Sigmoid colon (tissue), 7 donors: ENCODE measurements at places on chromosomes 4 and X. TPM values are rescaled to one million over a fixed set of nuclear protein-coding genes. Genes with fewer than 3 reads are reported as not detected.

GRCh38 chrX:121333942-121334341, 286.5 kb downstream of the GLUD2 start:
- no peak for DNase-seq

GRCh38 chr4:16682975-16683374, 215.5 kb downstream of the LDB2 start:
- DNase-seq: no peak

GRCh38 chr4:6898763-6899162, 10.9 kb upstream of the TBC1D14 start:
- DNase-seq: peak; percentile 4

DNA sequence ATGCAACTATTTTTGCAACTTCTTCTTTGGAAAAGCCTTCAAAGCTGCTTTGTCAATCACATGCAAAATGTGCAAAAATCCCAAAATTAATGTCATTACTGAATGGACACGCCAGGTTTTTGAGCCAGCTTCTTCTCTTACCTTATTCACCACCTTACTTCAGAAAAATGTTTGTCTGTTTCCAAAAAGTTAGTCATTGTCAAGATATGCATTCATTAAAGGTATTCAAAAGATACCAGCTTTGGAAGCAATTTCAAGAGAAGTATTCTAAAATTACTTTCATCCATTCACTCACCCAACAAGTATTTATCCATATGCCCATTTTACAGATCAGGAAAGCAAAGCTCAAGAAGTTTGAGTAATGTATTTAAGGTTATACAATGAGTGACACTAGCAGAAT, 2.3 kb upstream of the SEPSECS start:
- DNase-seq: no peak

- DNase-seq: no peak
Observed at GRCh38 chrX:4762196-4762595, 1048.7 kb upstream of the PRKX start.

- DNase-seq: no peak
Observed at GRCh38 chr4:151175233-151175632, 75.8 kb downstream of the RPS3A start.

- DNase-seq: no peak
Observed at GRCh38 chr4:8439168-8439567, 1.4 kb downstream of the ACOX3 start.

- DNase-seq: no peak
Observed at GRCh38 chrX:115017455-115017854, at the start of gene IL13RA2. Gene IL13RA2 (minus strand): TSS chrX:115017616. CDS start chrX:115017269, 347 bp downstream.

DNA sequence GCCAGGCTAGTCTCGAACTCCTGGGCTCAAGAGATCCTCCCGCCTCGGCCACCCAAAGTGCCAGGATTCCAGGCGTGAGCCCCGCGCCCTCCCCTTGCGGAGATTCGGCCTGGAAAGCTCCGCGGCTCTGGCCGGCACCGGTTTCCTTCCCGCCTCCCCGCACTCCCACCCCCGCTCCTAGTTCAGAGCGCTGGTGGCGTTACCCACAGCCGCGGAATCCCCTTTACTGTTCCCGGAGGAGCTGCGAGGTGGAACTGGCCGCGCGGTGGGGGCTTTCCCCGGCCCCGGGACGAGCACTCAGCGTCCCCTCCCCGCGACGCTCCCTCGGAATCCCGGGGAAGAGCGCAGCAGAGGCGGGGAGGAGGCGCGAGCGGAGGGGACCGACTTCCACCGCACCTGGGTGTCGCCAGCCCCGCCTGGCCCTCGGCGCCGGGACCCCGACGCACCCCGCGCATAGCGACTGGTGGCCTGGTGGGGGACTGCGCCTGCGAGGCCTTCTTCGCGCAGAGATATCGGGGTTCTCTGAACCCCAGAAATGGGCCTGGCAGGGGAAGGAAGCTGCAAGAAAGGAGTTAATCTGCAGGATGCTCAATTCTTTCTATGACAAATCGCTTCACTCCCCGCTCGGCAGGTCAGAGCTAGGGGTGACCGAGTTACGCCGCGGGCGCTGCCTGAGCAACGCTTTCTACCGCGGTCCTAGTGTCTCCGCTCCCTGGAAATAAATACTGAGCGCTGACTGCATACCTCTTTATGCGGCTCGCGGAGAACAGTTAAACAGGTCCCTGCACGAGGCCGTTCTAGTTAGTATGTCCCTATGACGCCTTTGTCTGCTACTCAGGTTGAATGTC, 14.6 kb upstream of the SLC25A4 start:
- no peak for DNase-seq

GRCh38 chr4:152640058-152640921, 39.5 kb downstream of the TMEM154 start:
- DNase-seq: no peak

DNA sequence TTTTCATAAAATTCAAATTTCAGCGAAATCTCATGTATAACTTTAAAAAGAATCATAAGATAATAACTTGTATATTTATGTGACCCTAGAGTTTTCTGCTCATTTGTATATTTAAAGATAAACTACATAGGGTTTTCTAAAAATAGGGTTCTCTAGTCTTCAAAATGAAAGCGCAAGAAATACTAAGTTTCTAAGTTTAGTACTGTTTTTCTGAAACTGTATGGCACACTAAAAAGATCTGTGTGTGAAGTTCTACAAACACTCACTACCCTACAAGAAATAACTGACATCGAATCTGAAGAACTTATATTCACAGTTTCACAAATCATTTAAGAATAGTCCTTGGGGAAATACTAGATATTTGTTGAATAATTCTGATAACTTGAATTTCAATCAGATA, 38.7 kb upstream of the NDST4 start:
- no peak for DNase-seq

DNA sequence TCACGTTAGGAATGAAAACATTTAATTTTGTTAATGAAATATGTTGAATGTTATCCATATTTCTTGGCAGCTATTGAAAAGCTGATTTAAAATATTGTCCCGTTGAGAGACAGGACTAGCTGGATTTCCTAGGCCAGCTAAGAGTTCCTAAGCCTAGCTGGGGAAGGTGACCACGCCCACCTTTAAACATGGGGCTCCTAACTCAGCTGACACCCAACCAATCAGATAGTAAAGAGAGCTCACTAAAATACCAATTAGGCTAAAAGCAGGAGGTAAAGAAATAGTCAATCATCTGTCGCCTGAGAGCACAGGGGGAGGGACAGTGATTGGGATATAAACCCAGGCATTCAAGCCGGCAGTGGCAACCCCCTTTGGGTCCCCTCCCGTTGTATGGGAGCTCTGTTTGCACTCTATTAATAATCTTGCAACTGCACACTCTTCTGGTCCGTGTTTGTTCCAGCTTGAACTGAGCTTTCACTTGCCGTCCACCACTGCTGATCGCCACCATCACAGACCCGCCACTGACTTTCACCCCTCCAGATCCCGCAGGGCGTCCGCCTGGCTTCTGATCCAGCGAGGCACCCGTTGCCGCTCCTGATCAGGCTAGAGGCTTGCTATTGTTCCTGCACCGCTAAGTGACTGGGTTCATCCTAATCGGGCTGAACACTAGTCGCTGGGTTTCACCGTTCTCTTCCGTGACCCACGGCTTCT, 308.9 kb downstream of the GLUD2 start:
- no peak for DNase-seq

DNA sequence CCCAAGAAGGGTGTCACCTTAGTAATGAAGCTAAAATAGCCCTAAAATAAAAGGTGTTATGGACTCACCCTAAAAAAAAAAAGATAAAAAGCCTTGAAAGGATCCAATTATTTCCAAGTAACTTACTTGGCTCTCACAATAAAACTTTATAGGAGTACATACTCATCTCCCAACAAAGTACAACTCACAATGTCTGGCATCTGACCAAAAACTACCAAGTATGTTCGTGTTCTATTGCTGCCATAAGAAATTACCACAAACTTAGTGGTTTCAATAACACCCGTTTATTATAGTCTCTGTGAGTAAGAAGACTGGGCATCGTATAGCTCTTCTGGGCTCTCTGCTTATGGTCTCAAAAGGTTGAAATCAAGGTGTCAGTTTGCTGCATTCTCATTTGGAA, 51.0 kb downstream of the BEX1 start:
- no peak for DNase-seq

GRCh38 chrX:30800901-30801300, 88.2 kb downstream of the TAB3 start:
- no peak for DNase-seq

DNA sequence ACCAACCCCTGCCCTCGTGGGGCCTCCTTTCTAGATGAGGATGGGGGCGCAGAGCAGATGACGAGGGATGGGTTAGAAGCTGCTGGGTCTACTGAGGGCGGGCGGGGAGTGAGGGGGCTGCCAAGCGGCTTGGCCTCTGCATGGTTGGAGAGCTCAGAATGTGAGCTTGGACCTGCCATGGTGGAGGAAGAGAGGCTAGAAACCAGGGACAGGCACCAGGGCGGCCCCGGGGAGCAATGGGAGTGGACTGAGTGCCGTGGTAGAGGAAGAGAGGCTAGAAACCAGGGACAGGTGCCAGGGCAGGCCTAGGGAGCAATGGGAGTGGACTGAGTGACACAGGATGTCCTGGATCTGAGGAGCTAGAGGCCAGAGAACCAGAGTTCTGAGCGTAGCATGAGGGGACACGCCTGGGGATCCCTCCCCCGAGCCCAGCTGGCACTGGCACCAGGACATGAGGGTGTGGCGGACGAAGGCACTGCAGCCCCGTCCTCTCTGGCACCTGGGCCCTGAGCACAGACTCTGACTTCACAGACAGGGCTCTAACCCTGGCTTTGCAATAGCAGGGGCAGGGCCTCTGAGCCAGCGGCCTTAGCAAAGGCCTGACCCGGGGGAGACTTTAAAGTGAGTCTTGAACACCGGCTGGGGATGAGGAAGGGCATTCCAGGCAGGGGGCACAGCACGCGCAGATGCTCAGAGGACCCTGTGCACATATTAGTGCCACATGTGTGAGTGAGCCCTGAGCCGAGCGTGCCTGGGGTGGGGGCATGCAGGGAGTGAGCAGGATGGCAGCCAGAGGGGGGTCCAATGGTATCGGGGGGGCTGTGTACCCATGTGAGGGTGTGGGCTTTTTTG, 214.0 kb upstream of the PSAPL1 start:
- peak; percentile 59 for DNase-seq

GRCh38 chr4:47624031-47624441, 139.0 kb downstream of the ATP10D start:
- no peak for DNase-seq

DNA sequence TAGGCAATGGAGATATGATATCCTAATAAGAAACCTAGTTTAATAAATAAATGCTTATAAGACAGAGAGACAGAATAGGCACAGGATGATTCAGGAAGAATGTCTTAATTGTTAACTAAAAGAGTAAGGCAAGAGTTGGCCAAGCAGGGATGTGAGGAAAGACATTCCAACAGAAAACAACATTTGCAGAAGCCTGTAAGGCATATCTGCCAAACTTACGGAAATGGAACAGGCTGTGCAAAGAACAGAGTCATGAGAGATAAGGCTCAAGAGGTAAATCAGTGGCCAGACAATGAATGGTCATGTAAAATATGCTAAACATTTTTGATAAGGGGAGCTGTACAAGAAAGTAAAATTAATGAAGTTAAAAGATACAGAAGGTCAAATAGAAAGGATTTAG, 134.9 kb downstream of the KCTD8 start:
- no peak for DNase-seq

GRCh38 chr4:2942037-2942531, 21.1 kb downstream of the NOP14 start:
- no peak for DNase-seq

- DNase-seq: peak; percentile 90
Observed at GRCh38 chr4:139556071-139556723, at the start of gene SETD7. Gene SETD7 (minus strand): TSS chr4:139556219. CDS start chr4:139556137, 82 bp downstream.

- no peak for DNase-seq
Observed at GRCh38 chr4:154612472-154613414, at the start of gene FGG. Gene FGG (minus strand): TSS chr4:154612656. CDS start chr4:154612609, 47 bp downstream.

DNA sequence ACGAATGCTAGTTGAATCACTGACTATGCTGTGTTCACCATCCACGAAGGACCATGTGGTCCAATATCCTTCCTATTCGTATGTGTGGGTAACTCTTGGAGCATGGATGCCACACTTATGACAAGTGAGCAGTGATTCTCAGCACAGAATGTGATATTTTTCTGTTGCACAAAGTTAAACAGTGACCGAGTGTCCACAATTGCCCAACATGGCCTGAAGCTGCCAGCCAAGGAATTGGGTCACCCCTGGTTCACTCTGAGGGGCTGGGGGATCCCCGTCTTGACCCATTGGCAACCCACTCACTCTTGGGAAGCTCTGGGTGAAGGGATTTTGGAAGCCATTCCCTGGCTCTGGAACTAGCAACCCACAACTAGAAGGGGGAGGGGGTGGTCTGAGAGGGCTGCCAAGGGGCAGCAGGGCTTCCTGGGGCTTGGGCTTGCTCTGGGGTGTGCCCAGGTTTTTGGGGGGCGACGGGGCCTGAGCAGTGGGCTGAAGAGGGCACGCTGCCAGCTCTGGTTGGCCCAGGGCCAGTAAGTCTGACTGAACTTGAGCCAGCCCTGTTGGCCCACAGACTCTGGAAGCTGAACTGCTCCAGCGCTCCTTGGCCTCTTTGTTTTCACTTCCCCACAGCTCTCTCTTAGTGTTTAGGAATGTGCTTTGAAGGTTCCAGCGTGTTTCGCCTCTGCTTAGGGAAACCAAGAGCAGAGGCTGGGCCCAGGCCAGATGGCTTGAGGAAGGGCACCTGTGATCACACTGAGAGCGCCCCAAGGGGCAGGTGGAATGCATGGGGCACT, 43.1 kb upstream of the BCOR start:
- DNase-seq: peak; percentile 72

DNA sequence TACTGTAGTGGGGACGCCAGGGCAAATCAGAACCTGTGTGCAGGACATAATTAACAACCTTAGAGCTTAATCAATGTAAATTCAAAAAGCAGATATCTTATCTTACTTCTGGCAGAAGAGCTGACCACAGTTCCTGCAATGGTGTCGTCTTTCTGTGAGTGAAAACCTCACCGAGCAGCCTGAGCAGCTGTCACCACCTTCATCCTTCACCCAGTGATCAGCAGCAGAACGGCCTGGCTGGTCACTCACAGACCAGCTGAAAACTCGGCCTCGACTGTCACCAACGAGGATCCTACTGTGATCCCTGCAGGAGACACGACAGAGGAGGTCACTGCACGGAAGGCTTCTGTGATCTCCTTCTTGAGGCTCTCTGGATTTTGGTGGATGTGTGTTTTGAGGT, 94.2 kb downstream of the CDS1 start:
- no peak for DNase-seq

The TRIM60 gene
- total RNA-seq: not detected

The TLR1 gene
- 10.9 TPM for total RNA-seq

The PRKG2 gene
- total RNA-seq: 2.3 TPM

The ZFP92 gene
- total RNA-seq: 2.2 TPM

The MAGEA2B gene
- total RNA-seq: not detected

The FGFBP2 gene
- 3.8 TPM for total RNA-seq

The RHOH gene
- total RNA-seq: 0.68 TPM

The PABPC1L2B gene
- total RNA-seq: not detected

The SMARCA1 gene
- total RNA-seq: 45.3 TPM
